ENCODE measurements at places on chromosomes 3 and 15. TPM values are rescaled to one million over a fixed set of nuclear protein-coding genes. Genes with fewer than 3 reads are reported as not detected.

Gene GP5
- total RNA-seq, result 10.8 TPM

Gene SCG3
- total RNA-seq, result not detected

Gene MCCC1
- 18.9 TPM for total RNA-seq

DNA sequence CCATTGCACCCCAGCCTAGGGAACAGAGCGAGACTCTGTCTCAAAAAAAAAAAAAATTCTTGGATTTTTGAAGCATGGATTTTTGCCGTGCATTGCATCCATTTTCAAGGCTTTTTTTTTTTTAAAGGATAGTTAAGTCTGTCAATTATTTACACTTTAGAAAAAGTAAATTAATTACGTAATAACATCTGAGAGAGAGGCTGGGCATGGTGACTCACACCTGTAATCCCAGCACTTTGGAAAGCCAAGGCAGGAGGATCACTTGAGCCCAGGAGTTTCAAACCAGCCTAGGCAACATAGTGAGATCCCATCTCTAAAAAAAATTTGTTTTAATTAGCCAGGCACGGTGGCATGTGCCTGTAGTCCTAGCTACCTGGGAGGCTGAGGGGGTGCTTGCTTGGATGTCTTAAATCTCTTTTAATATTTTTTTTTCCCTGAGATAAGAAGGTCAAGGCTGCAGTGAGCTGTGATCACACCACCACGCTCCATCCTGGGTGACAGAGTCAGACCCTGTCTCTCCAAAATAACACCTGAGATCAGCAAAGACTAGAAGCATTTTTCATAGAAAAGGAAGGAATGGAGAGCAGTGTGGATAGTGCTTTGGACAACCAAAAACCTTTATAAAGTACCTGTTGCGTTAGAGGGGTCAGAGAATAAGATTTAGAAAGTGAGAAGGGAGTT, 6.8 kb upstream of the SENP7 start:
- no peak for DNase-seq

DNA sequence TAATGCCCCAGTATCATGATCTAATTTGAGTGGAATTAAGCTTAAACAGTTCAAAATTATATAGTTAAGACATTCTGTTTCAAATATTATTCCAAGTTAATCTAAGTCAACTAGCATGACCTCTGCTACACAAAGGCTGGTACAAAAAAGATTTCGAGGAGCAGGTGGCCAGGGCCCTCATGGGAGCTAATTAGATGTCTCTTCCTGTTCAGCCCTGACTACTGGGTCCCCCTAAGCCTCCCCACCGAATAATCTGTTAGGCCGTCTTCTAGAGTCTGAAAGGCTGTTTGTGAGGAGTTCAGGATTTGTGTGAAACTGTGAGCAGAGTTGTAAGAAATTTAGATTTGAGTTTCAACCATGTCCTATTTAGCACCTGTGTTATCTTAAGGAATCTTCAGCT, 75.4 kb downstream of the PPM1L start:
- no peak for DNase-seq

DNA sequence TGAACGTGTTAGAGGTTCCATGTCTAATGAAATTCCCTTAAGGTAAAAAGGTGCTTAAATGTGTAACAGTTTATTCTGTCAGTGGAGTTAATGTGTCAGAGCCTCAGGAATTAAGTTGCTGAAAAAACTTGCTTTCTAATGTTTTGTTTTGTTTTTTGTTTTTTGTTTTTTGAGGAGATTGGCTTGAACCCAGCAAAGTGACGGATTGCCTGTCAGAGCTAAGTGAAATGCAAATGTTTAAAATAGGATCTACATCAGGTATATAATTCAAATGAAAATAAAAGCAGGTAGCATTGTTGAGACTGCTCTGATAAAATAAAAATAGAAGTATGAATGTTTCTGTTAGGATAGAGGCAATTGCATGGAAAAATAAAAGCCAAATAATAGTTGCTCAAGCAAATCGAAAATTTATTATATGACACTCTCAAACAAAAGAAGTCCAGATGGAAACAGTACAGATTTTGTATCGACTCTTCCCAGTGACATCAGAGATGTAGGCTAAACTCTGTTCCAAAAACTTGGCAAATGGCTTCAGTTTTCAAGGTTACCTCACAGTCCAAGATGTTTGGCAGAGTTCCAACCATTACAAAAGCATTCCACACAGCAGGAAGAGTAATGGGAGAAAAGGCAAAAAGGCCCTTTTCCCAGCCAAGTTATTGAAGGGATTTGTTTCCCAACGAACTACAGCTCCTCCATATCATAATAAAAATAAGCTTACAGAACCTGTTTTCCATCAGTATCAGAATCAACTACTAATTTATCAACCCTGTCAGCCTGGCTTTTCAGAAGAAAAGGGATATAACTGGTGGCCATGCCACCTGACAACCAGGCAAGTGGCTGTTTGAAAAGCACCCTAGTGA, 291.0 kb downstream of the TBL1XR1 start:
- DNase-seq, result no peak

DNA sequence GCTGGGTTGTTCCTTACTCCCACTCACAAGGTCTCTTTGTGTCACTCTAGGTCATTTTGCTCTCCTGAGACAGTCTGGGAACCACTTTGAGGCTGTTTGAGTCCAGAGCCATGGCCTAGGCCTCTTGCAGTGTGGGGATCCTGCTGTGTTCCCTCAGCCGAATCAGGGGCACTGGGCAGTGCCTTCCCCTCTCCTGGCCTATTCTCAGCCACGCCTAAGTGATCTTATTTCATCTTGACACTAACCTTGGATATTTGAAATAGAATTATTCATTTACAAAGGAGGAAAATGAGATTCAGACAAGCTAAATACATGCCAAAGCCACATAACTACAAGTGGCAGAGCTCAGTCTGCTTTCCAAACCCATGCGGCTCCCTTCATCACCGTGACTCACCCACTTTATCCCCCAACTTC, 557.2 kb upstream of the TBL1XR1 start:
- DNase-seq, result no peak

GRCh38 chr3:28053759-28054158, 187.7 kb upstream of the CMC1 start:
- no peak for DNase-seq

DNA sequence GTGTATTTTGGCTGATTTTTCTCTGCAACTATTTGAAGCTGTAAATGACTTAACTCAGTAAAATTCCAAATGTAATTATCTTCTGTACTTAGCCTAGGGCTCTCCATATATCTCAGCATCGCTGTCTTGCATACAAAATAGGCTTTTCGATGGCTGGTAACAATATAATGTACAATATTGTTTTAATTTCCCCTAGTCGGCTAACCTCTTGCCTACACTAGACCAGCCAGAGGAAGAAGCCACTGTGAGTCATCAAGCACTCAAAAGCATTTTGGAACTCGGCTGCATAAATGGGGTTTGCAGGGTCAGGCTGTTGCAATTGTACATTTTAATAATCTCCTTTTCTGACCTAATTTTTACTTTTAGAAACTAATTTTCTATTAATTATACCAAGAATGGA, 583.8 kb downstream of the FOXP1 start:
- DNase-seq, result no peak

- DNase-seq, result no peak
Observed at GRCh38 chr3:9891072-9891622, 737 bp downstream of the JAGN1 start.
